ENCODE measurements at places on chromosomes 4 and X. TPM values are rescaled to one million over a fixed set of nuclear protein-coding genes. Genes with fewer than 3 reads are reported as not detected.

The F11 gene
- not detected for total RNA-seq

The AMTN gene
- not detected for total RNA-seq

DNA sequence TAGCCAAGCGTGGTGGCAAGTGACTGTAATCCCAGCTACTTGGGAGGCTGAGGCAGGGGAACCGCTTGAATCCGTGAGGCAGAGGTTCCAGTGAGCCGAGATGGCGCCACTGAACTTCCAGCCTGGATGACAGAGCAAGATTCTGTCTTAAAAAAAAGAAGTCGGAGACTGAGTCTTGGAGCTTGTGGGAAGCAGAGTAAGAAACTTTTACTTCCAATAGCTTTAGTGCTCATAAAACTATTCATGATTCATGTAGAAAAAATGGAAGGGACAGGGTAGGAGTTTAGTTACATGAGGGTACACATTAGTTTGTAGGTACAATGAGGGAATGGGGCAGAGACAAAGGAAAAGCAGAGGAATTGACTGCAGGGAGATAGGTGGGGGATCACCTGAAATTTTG is 19.3 kb downstream of the RAP2C start:
- DNase-seq = no peak
- no peaks in the 10 kb centered on the region for H3K4me1 ChIP-seq
- no peak overlapping the region for H3K27ac ChIP-seq

DNA sequence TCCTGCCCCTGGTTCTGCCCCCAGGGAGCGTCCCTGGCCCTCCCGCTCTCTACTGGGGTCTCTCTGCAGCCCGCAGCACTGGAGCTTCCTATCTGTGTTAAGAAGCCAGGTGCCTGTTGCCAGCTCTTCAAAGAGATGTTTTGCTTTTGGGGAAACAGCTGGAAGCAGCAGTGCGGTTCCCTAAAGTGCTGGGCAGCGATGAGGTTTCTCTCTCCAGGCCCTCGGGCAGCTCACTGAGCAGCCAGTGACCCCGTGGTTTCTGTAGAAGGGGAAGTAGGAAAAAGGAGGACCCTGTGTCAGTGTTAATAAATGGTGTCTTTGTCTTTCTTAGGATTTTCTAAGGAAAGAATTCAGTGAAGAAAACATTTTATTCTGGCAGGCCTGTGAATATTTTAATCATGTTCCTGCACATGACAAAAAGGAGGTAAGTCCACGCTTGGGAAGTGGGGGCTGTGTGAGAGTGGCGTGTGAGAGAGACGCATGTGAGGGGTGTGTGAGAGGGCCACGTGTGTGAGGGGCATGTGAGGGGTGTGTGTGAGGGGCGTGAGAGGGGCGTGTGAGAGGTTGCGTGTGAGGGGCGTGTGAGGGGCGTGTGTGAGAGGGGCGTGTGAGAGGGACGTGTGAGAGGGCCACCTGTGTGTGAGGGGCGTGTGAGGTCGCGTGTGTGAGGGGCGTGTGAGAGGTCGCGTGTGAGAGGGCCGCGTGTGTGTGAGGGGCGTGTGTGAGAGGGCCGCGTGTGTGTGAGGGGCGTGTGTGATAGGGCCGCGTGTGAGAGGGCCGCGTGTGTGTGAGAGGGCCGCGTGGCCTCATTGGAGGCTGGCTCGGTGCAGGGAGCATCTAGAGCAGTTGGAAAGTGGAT is 27.1 kb upstream of the HGFAC start:
- no peaks in the 10 kb centered on the region for H3K4me1 ChIP-seq
- H3K4me3 ChIP-seq = no peak overlapping the region
- no peaks in the 10 kb centered on the region for H3K27me3 ChIP-seq

- H3K27me3 ChIP-seq = peaks cover 10% of the 10 kb centered on the region
- H3K4me1 ChIP-seq = no peaks in the 10 kb centered on the region
- DNase-seq = no peak
- no peaks in the 10 kb centered on the region for H3K36me3 ChIP-seq
- H3K27ac ChIP-seq = no peak overlapping the region
- no peak overlapping the region for H3K4me3 ChIP-seq
These were observed 18.5 kb downstream of the SPATA18 start for GRCh38 chr4:52069571-52069970.

- H3K4me3 ChIP-seq = no peak overlapping the region
- H3K36me3 ChIP-seq = no peaks in the 10 kb centered on the region
- no peak overlapping the region for H3K27ac ChIP-seq
- H3K4me1 ChIP-seq = no peaks in the 10 kb centered on the region
- H3K27me3 ChIP-seq = peaks cover 2% of the 10 kb centered on the region
These were observed 21.1 kb upstream of the WDR17 start for GRCh38 chr4:176044589-176044951.

GRCh38 chrX:67780694-67781109 is 236.9 kb downstream of the AR start:
- no peak for DNase-seq
- no peak overlapping the region for H3K27ac ChIP-seq
- no peak overlapping the region for H3K4me3 ChIP-seq
- no peaks in the 10 kb centered on the region for H3K27me3 ChIP-seq

GRCh38 chr4:87038837-87039615 is 104.2 kb downstream of the AFF1 start:
- DNase-seq = no peak
- H3K27me3 ChIP-seq = no peaks in the 10 kb centered on the region
- no peaks in the 10 kb centered on the region for H3K36me3 ChIP-seq

DNA sequence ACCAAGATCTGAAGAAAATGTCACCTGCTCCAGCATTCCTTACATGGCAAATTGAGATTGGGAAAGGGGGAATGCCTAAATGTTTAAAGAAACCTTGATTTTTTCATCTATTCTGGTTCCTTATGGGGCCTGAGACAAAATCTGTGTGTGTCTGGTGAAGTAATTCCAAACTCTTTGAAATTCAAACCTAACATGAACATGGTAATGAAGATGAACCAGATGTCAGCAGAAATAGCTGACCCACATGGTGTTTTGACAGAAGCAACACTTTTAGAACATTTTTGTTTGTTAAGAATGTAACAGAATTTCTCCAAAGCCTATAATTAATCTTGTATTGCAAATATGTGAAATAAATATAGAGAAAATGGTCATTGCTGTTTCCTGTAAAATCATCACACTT is 133.0 kb downstream of the PARM1 start:
- no peaks in the 10 kb centered on the region for H3K27me3 ChIP-seq
- DNase-seq = no peak
- H3K4me1 ChIP-seq = no peaks in the 10 kb centered on the region
- H3K4me3 ChIP-seq = no peak overlapping the region
- H3K36me3 ChIP-seq = no peaks in the 10 kb centered on the region
- no peak overlapping the region for H3K27ac ChIP-seq

GRCh38 chr4:55706541-55706940 is 70.4 kb upstream of the NMU start:
- no peaks in the 10 kb centered on the region for H3K4me1 ChIP-seq
- H3K27ac ChIP-seq = no peak overlapping the region
- no peak for DNase-seq
- no peak overlapping the region for H3K4me3 ChIP-seq

- peaks cover 5% of the 10 kb centered on the region for H3K4me1 ChIP-seq
- peaks cover 23% of the 10 kb centered on the region for H3K27me3 ChIP-seq
- DNase-seq = no peak
These were observed 7.5 kb downstream of the PCDH10 start for GRCh38 chr4:133156556-133156955.

- H3K36me3 ChIP-seq = no peaks in the 10 kb centered on the region
- no peak overlapping the region for H3K27ac ChIP-seq
- no peaks in the 10 kb centered on the region for H3K27me3 ChIP-seq
- no peaks in the 10 kb centered on the region for H3K4me1 ChIP-seq
- DNase-seq = no peak
These were observed 70.2 kb downstream of the CLDN22 start for GRCh38 chr4:183249854-183250253.

- DNase-seq = no peak
- H3K27me3 ChIP-seq = peaks cover 8% of the 10 kb centered on the region
- H3K36me3 ChIP-seq = no peaks in the 10 kb centered on the region
- H3K4me3 ChIP-seq = no peak overlapping the region
- H3K4me1 ChIP-seq = no peaks in the 10 kb centered on the region
These were observed 157.6 kb downstream of the ZNF518B start for GRCh38 chr4:10299601-10300000.

DNA sequence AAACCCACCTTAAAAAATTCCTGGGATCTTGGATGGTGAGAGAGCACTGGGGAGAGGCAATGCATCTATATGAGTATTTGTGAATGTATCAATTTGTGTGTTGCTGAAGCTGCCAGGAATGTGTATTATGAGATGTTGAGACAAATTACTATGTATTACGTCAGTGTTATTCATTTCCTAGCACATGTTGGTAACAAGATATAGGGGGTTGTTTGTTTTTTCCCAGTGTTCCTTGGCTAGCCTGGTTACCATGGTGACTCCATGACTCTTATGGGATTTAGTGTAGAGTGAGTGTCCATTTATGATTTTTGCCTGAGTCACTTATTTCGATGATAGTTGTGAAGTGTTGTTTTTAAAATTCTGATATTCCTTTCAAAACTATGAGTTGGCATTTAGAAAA is 65.6 kb downstream of the RAB40A start:
- H3K27me3 ChIP-seq = no peaks in the 10 kb centered on the region
- no peak overlapping the region for H3K27ac ChIP-seq
- H3K4me1 ChIP-seq = no peaks in the 10 kb centered on the region
- H3K4me3 ChIP-seq = no peak overlapping the region
- H3K36me3 ChIP-seq = no peaks in the 10 kb centered on the region
- DNase-seq = no peak

- H3K27ac ChIP-seq = no peak overlapping the region
- H3K4me3 ChIP-seq = no peak overlapping the region
- no peak for DNase-seq
- H3K36me3 ChIP-seq = no peaks in the 10 kb centered on the region
These were observed 55.1 kb upstream of the PGAM4 start for GRCh38 chrX:78024349-78025059.

- no peaks in the 10 kb centered on the region for H3K4me1 ChIP-seq
- H3K4me3 ChIP-seq = no peak overlapping the region
- no peaks in the 10 kb centered on the region for H3K36me3 ChIP-seq
- H3K27me3 ChIP-seq = peaks cover 2% of the 10 kb centered on the region
- no peak for DNase-seq
These were observed 74.5 kb downstream of the SYTL5 start for GRCh38 chrX:38080808-38081207.

- DNase-seq = no peak
- H3K36me3 ChIP-seq = no peaks in the 10 kb centered on the region
- H3K27ac ChIP-seq = no peak overlapping the region
- no peaks in the 10 kb centered on the region for H3K4me1 ChIP-seq
These were observed 449.8 kb downstream of the C4orf33 start for GRCh38 chr4:129545599-129546278.

DNA sequence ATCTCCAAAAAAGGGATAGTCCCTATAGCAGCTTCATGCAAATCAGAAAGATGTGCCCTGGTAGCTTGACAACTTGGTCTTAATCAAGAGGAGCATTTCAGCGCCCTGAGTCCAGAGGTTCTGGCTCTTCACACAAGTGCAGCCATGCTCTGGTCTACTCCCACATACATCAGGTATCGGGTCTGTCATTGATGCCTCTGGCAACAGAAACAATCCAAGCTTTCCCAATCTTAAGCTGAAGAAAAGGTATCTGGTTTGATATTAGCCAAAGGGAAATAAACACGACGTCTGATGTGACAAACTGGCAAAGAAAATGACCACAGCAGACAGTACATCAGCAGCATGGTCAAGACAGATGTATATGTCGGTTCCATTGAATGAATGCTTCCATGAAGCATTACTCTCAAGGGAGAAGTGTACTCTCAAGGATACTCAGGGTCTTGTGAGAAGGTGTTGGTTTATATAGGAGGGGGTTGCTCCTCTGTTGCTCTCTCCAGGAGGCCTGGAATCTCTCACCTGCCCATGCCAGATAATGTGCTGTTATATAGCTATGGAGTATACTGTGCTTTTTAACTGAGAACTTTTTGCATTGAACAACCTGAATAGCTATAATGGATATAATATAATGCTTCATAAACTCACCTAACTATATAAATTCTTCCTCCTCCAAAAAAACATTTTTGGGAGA is 879.6 kb upstream of the PCDH10 start:
- H3K36me3 ChIP-seq = no peaks in the 10 kb centered on the region
- no peak overlapping the region for H3K27ac ChIP-seq
- H3K4me1 ChIP-seq = no peaks in the 10 kb centered on the region
- no peak for DNase-seq
- H3K27me3 ChIP-seq = no peaks in the 10 kb centered on the region

DNA sequence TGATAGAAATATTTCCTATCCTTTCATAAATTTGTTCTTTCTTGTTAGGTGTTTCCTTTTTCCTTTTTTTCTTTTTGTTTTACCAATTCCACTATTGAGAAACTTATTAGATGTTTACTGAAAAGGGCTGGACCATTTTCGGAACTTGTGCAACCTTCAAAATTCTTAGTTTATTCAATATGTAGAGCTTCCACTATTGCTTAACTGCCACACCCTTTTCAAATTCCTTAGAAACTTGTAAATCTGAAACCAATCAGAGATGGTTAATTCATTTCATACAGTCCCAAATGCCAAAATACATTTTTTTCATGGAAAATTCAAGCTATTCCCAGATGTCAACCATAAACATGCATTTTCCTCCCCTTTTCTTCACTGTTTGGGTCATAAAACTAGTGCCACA is 66.1 kb upstream of the SLC39A8 start:
- H3K36me3 ChIP-seq = no peaks in the 10 kb centered on the region
- H3K4me3 ChIP-seq = no peak overlapping the region
- DNase-seq = no peak

DNA sequence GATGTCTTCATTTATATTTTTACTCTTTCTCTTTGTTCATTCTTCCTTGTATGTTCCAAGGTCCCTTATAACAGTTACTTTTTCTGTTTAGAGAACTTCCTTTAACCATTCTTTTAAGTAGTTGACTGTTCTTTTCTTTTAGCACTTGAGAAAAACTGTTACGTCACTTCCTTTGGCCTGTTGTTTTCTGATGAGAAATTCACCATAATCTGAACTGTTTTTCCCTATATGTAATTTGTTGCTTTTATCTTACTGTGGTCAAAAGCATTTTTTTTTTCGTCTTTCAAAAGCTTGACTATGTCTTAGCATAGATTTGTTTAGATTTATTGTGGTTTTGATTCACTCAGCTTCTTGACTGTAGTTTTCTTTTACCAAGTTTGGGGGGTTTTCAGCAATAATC is 1660.3 kb upstream of the PCDH10 start:
- no peak overlapping the region for H3K27ac ChIP-seq
- no peaks in the 10 kb centered on the region for H3K4me1 ChIP-seq
- DNase-seq = no peak
- H3K36me3 ChIP-seq = no peaks in the 10 kb centered on the region
- H3K27me3 ChIP-seq = no peaks in the 10 kb centered on the region

- no peaks in the 10 kb centered on the region for H3K27me3 ChIP-seq
- H3K27ac ChIP-seq = no peak overlapping the region
- no peak for DNase-seq
These were observed 156.6 kb downstream of the GRIA3 start for GRCh38 chrX:123340696-123341095.

DNA sequence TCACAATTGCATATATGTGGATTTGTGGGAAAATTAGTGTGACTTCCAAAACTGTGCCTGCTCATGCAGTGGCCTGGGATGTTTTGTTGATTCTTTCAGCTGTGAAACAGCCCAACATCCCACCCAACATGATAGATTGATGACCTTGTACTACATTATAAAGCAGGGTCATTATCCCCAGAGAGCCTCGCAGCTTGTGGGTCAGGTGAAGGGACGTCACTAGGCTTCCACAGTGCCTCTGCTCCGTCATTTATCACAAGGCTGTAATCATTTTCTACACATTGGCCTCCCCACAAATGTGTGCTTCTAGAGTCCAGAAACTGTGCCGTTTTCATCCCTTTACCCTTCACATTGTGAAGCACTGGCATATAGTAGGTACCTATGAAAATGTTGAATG is 31.6 kb downstream of the ALPK1 start:
- peaks cover 4% of the 10 kb centered on the region for H3K4me1 ChIP-seq
- no peak overlapping the region for H3K4me3 ChIP-seq
- H3K36me3 ChIP-seq = no peaks in the 10 kb centered on the region
- no peak for DNase-seq

All from activated T-helper 2 cell treated with anti-CD3 and anti-CD28 coated beads, Interferon-gamma antibody, Interleukin-2, Interleukin-4, amounts not matched to agents 10 μg/mL and 5 μg/mL and 100 μg/mL, durations not matched to agents 14 hours and 24 hours and 36 hours (primary cell).